NCI-H1048 (cell line): ENCODE measurements at places on chromosomes 1 and 21.

DNA sequence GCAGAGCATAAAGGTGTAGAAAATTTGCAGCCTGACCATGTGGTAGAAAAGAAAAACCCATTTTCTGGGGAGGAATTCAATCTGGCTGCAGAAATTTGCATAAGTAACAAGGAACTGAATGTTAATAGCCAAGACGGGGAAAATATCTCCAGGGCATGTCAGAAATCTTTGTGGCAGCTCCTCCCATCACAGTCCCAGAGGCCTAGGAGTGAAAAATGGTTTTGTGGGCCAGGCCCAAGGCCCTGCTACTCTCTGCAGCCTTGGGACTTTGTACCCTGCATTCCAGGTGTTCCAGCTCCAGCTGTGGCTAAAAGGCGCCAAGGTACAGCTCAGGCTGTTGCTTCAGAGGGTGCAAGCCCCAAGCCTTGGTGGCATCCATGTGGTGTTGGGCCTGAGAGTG lies 152.9 kb downstream of the PATJ start:
- no peak for DNase-seq

DNA sequence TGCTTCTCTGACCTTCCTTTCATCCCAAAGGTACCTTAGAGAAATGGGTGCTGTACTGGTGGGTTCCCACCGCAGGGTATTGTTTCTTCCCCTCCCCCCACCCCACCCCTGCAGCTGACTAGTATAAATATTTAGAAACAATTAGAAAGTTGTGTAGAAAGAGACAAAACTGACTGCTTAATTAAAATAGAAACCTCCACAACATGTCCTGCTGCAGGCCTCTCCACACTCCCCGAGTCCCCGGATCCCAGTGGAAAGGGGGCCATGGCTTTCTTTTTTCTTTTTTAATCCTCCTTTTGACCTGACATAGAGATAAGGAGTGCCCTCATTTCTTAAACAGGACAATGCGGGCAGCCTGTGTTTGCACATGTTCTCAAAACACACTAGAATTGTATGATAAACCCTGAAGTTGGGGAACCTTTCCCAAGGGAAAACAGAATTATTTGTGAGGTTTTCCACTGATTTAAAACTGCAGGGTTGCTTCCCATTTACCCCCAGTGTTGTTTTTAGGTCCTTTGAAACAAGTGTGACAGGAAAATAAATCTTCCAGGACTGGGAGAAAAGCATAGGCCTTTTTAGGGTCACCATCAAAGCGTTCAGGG lies 1.7 kb downstream of the RHOU start:
- DNase-seq: no peak

GRCh38 chr1:221611656-221612046 lies 130.2 kb downstream of the DUSP10 start:
- DNase-seq: no peak

DNA sequence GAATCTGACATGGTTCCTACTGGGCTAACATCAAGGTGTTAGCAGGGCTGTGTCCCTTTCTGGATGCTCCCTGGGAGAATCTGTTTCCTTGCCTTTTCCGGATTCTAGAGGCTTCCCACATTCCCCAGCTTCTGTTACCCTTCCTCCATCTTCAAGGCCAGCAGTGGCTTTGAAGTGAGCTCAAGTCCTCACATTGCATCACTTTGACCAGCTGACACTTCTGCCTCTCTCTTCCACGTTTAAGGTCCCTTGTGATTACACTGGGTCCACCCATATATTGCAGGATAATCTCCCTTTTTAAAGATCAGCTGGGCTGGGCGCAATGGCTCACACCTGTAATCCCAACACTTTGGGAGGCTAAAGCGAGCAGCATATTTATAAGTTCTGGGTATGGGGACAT lies 33.1 kb downstream of the CNST start:
- no peak for DNase-seq

GRCh38 chr1:198416296-198416695 lies 124.2 kb downstream of the ATP6V1G3 start:
- no peak for DNase-seq

DNA sequence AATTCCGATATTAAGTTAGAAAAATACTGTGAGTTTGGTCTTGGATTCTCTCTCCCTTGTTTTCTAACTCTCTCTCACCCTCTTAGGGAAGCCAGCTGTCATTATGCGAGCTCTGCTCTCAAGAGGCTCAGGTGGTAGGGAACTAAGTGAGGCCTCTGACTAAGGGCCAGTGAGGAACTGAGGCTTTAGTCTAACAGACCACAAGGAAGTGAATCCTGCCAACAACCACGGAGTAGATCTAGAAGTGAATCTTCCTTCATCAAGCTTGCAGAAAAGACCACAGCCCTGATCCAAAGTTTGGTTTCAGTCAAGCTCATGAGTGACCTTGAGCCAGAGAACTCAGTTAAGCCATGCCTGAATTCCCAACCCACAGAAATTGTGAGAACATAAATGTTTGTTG lies 180.1 kb upstream of the PRMT6 start:
- no peak for DNase-seq
